Activated CD8-positive, alpha-beta T cell treated with anti-CD3 and anti-CD28 coated beads for 36 hours (primary cell): ENCODE measurements at places on chromosomes 4 and X.
A peak's percentile ranks its signal among the peaks of the same experiment; 100 is the strongest.

DNA sequence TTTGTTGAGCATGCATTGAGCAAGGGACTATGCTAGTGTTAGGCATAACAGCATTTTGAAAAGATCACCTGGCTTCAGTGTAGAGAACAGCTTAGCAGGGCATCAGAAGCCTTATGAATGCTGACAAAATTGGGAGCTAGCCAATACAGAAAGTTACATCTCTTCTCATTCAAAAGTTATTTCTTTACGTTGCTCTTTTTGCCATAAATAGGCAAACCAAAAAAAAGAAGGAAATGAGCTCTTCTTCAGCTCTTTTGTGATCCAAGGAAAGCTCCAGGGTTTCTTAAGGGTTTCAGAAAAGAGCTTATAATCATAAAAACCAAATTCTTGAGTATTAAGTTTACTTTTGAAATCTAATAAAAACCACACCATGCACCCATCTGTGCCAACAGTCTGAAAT lies 35.2 kb upstream of the LNX1 start:
- no peak for DNase-seq

DNA sequence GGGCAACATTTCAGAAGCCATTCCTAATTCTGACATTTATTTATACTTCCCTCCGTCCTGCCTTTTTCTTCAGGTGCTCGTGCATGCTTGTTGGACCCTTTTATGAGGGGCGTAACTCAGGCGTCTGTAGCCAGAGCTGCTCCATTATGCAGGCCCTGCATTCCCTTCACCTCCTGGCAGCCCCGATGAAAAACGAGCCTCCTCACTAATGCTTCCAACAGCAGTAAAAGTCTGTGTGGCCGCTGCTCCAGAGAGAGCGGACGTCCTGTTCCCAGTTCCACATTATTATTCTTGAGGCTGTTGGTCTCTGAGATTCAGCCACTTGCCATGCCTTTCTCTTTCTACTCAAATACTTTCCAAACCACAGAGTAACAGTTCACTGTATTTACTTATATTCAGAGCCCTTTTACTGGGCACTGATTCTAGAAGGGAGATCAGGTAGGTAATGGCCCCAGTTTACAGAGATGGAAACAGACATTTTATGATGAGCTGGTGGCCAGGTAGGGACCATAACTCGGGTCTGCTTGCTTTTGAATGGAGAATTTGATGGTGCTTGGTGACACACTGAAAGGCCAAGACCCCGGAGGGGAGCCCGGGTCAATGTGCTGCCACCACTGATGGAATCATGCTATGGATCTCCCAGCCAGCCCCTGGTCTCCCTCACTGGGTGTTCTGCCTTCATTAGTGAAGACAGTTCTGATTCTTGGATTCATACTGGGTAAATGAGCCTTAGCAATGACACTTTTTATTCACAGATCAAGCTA lies 101.0 kb downstream of the GATB start:
- DNase-seq: no peak

DNA sequence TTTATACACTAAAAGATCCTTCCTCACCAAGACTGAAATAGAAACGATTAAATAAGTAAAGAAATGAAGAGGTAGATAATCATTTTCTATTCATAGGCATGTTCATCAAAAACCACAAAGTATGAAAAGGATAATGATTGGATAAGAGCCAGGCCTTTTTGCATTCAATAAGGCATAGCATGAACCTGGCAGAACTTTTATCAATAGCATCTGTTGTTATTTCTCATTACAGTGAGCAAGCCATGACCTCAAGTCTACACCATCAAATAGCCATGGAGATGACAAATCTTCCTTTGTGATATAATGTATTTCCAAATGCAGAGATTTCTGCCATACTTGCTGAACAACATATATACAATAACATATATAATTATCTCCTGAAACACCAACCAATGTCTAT lies 206.0 kb upstream of the SLC7A11 start:
- DNase-seq: no peak

- no peak for DNase-seq
These were observed 2.2 kb downstream of the MAPK10 start for GRCh38 chr4:86357608-86358007.

DNA sequence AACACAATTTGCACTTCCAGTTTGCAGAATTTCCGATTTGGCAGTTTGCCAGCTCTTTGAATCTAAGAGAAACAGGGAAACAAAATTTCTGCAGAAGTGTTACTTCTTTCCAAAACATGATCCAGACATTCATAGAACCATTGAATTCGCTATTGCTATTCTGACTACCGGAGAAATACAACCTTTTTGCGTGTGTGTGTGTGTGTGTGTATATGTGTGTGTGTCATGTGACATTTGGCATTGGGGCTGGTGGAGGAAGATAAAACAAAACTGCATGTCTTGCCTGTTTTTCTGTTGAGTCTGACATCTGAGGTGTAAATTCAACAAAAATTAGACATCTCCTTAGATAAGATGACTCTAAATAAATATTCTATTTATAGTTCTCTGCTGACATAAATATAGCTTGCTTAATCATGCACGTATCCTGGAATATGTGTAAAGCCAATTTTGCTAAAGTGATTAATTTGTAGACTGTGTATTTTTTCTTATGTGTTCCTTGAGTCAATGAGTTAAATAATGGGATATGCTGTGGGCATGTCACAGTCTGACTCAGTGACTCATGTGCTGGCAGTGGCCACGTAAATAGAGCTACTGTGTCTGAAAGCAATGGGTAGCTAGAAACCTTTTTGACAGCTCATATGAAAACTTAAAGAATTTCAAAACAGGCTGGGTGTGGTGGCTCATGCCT lies 98.9 kb downstream of the HPGD start:
- peak; percentile 46 for DNase-seq

- no peak for DNase-seq
These were observed 267.0 kb downstream of the FRMPD4 start for GRCh38 chrX:12405306-12405705.
